Skin of body (tissue), 3 donors: ENCODE measurements at places on chromosomes 5 and 9. TPM values are rescaled to one million over a fixed set of nuclear protein-coding genes. Genes with fewer than 3 reads are reported as not detected.

Gene SYK
- 10.2 TPM for total RNA-seq

Gene PCDHGB2
- 3.3 TPM for total RNA-seq

Gene SHOC1
- 0.79 TPM for total RNA-seq

Gene TPPP
- total RNA-seq = 1.1 TPM

Gene ABO
- 0.39 TPM for total RNA-seq

Gene TYRP1
- 73.9 TPM for total RNA-seq

Gene OGN
- total RNA-seq = 281 TPM

DNA sequence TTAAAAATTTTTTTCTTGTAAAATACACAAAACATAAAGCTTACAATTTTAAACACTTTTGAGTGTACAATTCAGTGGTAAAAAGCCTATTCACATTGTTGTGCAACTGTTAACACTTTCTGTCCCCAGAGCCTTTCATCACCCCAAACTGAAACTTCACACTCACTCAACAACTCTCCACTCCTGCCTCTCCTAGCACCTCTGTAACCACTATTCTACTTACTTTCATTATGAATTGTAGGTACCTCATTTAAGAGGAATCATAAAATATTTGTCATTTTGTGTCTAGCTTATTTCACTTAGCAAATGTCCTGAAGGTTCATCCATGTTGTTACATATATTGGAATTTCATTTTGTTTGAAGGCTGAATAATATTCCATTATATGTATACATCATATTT is 4.3 kb upstream of the ZNF510 start:
- DNase-seq = no peak

- DNase-seq = no peak
These were observed 16.4 kb upstream of the SMIM15 start for GRCh38 chr5:61178702-61179101.

DNA sequence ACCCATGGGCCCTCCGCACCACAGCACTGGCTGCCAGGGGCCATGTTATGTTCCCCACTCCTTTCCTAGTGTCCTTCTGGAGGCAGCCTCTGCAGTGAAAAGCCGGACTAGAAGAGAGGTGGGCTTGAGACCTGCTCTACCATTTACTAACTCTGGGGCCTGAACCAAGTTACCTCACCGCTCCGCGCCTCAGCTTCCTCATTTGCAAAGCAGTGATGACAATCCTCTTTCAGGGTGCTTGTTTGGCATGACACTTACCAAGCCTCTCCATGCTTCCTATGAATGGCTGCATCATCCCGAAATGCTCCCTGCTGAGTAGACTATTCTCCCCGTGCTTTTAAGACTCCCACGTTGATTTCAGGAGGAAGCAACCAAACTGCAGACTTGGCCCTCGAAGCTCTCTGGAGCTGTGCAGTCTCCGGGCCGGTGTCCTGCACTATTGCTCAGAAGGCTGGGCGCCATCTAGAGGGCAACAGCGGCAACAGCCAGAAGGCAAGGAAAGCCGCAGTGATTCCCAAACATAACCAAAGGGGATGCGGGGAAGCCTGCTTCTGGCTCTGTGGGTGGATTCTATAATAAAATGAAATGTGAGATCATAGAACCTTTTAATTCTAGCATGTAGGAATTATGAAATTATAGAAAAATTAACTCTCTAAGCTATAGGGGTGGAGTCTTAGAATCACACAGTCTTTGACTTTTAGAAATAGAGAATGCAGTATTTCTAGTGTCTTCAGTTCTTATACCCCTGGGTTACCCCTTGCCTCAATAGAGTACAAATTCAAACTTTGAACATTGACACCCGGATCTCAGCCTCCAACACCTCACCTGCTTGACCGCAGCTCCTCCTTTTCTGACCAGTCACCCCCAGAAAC is 599.8 kb upstream of the BRINP1 start:
- peak; percentile 34 for DNase-seq

GRCh38 chr5:74641735-74642542 is 1.4 kb upstream of the ENC1 start:
- DNase-seq = peak; percentile 78

DNA sequence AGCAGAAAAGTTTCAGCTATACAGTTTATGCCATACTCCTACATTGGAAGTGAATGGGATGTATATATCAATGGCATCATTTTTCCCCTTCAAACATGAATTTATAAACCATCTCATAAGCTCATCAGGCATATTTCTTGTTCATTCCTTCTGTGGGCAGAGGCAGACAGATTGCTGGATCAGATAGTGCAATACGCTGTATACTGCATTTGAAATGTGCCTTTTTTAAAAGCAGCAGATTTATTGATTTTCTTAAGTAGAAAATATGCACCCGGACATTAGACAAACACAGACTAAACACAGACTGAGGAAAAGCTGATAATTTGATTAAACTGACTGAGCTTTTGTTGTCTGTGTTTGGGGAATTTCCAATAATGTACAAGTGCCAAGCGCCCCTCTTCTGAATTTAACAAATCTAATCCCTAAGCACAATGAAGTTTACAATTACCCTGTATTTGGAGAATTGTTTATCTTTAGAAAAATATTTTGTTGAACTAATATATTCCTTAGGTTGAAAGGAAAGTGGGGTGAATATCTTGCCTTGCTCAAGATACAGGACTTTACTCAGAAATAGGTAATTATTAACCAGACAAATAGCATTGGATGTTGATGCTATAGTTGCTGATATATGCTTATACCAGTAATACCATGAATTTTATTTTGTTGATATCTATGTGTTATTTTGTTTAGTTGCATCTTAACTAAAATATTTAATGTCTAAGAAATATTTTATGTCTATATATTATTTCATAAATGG is 566.6 kb upstream of the MEF2C start:
- no peak for DNase-seq

DNA sequence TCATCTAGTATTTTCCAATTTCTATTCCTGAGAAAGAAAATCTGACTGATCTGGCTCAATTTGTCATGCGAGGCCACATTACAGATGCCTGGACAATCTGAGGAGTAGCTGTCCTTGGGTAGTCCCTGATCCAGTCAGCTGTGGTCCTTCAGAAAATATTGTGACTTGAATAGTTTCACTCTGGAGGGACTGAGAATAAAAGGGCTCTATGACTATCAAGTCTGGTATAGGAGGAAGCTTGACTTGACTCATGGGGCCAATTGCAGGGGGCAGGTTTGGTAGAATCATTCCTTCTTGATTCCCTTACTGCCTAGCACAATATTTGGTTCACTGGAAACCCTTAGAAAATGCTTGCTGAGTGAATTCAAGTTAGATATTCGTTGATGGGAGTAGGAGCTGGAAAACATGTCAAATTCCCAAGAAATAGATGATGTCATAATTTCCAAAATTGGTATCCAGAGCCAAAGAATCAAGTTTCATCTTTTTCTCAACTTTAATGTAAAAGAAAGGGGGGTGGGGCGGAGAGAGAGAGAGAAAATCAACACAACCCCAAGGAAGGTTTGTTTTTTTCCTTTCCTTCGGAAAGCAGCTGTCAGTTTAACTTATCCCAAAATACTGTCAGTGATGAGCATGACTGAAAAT is 32.4 kb upstream of the STX17 start:
- no peak for DNase-seq

DNA sequence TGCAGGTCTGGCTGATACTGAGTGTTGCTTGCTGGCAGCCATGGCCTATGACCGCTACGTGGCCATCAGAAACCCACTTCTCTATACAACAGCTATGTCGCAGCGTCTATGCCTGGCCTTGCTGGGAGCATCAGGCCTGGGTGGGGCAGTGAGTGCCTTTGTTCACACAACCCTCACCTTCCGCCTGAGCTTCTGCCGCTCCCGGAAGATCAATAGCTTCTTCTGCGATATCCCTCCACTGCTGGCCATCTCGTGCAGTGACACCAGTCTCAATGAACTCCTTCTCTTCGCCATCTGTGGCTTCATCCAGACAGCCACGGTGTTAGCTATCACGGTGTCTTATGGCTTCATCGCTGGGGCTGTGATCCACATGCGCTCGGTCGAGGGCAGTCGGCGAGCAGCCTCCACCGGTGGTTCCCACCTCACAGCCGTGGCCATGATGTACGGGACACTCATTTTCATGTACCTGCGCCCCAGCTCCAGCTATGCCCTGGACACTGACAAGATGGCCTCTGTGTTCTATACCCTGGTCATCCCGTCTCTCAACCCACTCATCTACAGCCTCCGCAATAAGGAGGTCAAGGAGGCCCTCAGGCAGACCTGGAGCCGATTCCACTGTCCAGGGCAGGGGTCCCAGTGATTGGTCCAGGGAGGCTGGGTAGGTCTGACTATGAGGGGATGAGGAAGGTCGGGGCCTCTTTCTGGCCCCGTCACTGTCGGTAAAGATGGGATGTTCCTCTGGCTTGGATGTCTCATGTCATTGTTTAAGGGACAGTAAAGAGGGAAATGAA is 718 bp downstream of the OR5C1 start:
- no peak for DNase-seq
